ENCODE measurements at places on chromosomes 1 and 21.

DNA sequence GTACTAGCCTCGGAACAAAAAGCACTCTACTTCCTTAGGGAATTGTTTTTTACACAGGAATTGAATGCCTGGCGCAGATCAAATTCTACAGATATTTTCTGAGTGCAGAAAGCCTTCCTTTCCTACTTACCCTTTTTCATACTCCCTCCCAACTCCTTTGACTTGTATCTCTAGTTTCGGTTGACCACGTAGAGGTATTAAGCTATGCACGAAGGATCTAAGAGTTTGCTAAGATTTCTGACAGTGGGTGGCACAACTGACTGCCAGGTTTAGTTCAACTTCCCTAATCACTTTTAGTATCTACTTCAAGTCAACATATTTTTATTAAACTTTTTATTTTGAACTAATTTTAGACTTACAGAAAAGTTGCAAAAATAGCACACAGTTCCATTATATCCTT lies 5.0 kb downstream of the TOR1AIP2 start:
- no peak for DNase-seq

DNA sequence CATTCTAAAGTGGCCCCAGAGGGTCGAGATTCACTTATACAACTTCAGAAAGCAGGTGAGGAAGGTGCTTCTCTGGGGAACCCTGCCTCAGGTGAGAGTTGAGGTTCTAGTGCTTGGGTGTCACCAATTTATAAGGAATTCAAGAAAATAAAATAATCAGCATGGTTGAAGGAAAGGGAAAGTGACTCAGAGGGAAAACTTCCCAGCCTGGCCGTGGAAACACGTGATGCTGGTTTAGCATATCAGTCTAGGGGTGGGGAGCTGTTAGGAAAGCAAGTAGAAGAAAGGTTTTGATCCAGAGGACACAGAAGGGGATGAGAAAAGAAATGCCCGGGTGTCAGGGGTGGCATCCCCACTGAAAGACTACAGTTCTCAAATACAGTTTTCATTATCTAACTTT lies 37.7 kb upstream of the TMEM125 start:
- no peak for DNase-seq

DNA sequence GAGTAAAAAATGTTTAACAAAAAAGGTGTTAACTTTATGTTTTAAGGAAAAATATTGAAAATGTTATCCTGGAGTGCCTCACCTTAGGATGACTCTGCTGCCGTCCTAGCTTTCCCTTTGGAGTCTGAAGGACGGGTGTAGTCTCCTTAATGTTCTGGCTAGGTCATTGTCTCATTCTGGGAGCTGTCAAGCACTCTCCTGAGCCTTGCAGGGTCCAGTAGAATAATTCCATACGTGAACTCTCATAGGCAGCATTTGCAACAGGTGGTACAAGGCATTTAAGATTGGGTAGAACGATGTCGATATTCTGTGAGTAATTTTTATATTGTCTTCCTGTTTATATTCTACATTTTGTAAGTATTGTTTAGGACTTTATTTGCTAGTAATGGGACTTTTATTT lies 283.6 kb upstream of the C1orf105 start:
- no peak for DNase-seq

DNA sequence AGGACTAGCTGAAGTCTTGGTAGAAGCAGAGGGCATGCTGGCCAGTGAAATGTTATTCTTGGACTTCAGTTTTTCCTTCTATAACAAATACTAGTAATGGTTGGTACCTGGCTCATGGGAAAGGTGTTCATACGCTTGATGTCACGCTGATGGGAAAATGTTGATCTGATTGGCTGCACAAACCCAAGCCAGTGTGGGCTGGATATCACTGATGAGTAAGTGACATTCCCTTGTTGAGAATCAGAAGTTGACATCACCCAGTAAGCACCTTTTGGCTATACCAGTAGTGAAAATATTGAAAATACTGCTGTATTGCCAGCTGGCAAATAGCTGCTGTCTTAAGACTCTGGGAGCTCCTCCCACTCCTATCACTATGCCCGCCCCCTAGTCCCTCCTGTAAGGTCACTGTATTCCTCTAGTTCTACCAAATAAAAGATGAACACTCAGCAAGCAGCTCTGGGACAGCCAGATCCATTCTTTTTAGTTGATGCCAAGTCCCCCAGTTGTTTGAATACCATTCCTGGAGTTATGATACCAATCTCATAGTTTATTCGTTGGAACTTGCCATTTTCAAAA lies 168.2 kb downstream of the GRIK1 start:
- DNase-seq = no peak

GRCh38 chr1:114320586-114320985 lies 166.9 kb upstream of the SYT6 start:
- no peak for DNase-seq

- DNase-seq = no peak
Observed at GRCh38 chr1:87072411-87072810, 158.0 kb downstream of the HS2ST1 start.

- DNase-seq = no peak
Observed at GRCh38 chr1:103514920-103515503, 10.5 kb upstream of the RNPC3 start.
